ENCODE measurements at places on chromosomes 12 and 14.

- no peak for DNase-seq
These were observed 1.5 kb upstream of the ZFYVE26 start for GRCh38 chr14:67817750-67818438.

- no peak for DNase-seq
These were observed 240.4 kb downstream of the PRKD1 start for GRCh38 chr14:29687071-29687765.

DNA sequence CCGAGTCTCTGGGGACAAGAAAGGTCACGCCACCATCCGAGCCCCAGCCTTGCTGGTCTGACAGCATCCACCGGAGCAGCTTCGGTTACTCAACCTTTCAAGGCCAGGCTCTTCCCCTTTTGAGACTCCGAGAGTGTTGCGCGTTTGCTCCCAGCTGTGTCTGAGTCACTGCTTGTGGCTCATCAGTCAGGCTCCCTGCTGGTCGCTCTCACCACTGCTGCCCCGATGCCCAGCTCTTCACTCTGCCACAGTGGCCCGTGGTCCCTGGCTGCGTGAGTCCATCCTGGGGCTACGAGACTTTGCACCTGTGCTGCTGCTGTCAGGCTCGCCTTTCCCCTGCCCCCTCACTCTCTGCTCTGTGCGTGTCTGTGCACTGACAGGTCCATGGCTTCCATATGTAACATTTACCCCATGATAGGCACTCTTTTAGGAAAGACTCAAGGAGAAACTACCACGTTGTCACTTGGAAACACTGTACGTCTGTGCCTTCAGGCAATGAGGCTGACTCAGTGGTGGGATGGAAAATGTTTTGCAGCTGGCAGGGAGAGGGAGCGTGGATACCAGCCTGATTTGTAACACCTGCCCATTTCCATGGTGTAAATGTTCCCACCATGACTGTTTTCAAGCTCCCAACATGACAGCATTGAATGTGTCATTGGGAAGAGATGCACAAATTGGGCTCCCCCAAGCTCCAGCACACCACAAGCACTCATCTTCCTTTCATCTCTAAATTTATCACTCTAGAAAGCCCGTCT, 350.7 kb downstream of the TMEM132D start:
- DNase-seq, result no peak

DNA sequence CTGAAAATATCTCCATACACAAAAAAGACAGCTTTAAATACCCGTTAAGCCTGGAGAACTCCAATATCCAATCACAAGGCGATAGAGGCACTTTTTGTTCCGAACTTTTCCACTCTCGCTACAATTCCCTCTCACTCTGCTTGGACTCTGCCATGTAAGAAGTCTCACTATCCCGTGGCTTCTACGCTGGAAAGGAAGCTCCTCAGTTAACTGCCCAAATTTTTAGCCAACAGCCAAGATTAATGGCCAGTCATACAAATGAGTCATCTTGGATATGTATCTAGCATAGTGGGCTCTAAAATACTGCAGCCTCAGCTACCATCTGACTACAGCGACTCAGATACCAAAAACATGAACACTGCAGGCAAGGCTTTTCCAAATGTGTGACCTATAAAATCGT, 45.5 kb upstream of the RERGL start:
- no peak for DNase-seq

DNA sequence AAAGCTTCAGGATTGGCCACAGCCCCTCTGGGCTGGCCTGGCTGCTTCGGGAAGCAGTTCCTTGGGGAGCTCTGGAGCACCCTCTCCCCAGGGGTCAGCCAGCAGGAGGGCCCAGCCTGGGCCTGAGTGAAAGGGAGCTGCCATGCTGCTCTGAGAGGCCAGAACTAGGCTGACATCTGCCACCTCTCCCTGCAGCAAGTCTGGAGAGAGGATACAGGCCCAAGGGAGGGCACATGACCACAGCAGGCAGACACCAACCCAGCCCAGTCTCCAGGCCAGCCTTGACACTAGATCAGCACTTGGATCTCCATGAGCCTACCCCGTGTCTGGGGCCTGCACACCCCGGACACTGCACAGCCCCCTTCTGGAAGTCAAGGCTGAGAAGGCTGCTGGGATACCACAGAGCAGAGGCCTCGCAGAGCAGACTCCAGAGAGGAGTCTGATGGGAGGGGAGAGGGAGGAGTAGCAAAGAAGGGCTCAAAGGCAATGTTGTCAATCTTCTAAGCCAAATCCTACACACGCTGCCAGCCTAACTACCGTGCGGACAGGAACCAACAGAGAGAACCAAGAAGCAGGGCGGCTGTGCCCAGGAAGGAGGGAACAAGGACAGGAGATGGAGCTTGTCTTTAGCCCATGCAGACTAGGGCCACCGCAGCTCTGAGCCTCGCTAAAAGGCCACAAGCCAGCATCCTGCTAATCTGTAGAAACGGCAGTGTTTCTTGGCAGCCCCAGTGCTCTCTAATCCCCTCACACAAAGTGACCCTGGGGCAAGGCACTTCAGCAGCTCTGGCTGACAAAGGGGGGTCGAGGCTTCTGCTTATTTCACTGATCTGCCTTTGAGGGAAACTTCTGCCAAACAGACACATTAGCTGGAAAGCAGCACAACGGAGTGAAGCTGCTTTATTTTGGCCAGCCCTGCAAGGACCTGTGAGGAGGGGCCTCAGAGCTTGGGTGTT, 12.9 kb downstream of the COL2A1 start:
- no peak for DNase-seq

DNA sequence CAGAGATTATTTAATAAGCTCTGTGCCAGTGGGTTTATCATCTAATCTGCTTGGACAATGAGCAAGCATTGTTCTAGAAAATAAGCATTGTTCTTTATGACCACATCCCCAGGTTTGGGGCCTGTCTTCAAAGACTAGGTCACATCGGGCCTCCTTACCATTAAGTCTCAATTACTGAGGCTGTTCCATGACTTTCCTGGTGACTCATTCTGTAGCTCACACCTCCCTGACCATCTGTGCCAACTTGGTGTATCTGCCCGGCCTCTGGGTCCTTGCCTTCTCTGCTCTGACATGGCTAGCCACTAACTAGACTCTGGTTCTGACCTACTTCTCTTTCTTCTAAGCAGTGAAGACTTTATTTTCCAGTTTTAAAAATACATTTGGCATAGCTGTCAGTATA, 44.4 kb upstream of the PLEKHA5 start:
- DNase-seq, result no peak

DNA sequence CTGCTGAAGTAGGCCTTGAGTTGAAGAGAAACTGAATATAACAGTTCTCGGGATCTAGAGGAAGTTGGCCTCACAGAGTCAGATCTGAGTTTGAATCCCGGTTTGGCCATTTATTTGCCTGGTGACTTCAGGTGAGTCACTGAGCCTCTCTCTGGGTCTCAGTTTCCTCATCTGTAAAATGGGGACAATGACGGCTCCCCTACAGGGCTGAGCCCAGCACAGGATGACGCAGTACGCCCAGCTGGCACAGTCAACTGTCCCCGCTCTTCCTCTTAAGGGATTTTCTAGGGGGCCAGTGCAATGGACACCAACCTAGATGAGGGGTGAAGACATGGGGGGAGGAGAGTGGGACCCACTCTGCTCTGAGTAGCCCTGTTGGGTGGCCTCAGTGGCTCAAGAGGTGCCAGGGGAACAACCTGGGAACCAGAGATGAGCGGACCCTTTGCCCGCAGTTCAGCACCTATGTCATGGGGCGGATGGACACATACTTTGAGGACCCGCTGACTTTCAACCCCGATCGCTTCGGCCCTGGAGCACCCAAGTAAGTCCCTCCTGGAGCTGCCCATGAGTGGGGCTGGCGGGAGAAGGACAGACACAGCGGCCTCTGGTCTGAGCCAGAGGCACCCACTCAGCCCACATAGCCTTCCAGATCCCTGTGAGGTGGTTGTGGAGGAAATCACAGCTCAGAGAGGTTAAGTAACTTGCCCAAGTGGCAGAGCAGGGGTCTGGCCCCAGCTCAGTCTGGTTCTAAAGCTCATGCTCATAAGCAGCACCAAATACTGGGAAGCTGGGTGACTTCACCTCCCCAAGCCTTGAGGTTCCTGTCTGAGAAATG, 41.1 kb downstream of the CYP46A1 start:
- no peak for DNase-seq

GRCh38 chr14:58805605-58806409, 168.0 kb downstream of the DACT1 start:
- no peak for DNase-seq

GRCh38 chr12:50620109-50620977, 115.6 kb downstream of the DIP2B start:
- no peak for DNase-seq
